ENCODE measurements at places on chromosomes 5 and 9. TPM values are rescaled to one million over a fixed set of nuclear protein-coding genes. Genes with fewer than 3 reads are reported as not detected.

Gene PPP2CA
- 210 TPM for polyA plus RNA-seq

Gene KIAA1958
- polyA plus RNA-seq: 18.2 TPM

Gene POU4F3
- polyA plus RNA-seq: 0.13 TPM

Gene ANXA6
- polyA plus RNA-seq: 134 TPM

Gene EGR1
- polyA plus RNA-seq: 244 TPM

Gene FAM13B
- polyA plus RNA-seq: 68.3 TPM

Gene PLAC8L1
- 2.4 TPM for polyA plus RNA-seq

Gene SHISAL2B
- polyA plus RNA-seq: 0.27 TPM

Gene EQTN
- polyA plus RNA-seq: 0.43 TPM

Gene GARIN3
- not detected for polyA plus RNA-seq

Gene OR13C5
- polyA plus RNA-seq: 0.33 TPM

Gene TRIM7
- polyA plus RNA-seq: 0.13 TPM

Gene PCDHGA12
- polyA plus RNA-seq: 1.5 TPM

All from left kidney (tissue), 8 donors.